Breast epithelium (tissue), 4 donors: ENCODE measurements at places on chromosomes 3 and 15. TPM values are rescaled to one million over a fixed set of nuclear protein-coding genes. Genes with fewer than 3 reads are reported as not detected.

- no peak for DNase-seq
Observed at GRCh38 chr3:105228696-105229095, 138.0 kb upstream of the ALCAM start.

GRCh38 chr3:13474021-13474420 is 6.1 kb upstream of the HDAC11 start:
- DNase-seq = no peak

DNA sequence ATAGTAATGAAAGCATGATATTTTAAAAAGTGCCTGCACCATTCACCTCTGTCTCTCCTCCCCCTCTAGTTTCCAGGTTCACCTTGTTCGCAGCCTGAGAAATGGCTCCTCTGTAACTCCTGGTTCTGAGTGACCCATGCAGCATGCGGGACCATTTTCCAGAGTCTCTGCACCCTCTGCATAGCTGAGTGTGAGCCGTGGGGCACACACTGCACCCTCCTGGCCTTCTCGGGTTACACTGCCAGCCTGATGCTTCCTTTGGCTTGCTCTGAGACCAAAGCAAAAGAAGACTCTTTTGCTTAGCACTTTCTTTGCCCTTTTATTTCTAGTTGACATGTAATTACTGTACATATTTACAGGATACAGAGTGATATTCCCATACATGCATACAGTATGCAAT is 287.3 kb downstream of the GABRG3 start:
- no peak for DNase-seq

DNA sequence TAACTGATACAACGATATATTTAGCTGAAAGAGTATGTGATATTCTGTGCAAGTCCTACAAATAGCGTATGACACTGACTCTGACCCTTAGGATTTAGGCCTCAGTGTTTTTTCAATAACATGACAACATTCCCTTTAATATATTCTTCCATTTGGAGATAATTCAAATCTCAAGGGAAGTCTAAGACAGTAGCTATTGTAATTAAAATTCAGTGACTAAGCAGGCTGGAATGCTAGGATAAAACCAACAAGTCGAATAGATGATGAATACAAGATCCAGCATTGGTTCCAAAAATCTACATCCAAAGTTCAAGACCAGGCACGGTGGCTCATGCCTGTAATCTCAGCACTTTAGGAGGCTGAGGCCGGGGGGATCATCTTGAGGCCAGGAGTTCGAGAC is 56.2 kb downstream of the QTRT2 start:
- DNase-seq = no peak

- no peak for DNase-seq
Observed at GRCh38 chr15:84874981-84875699, 9.3 kb upstream of the SLC28A1 start.

DNA sequence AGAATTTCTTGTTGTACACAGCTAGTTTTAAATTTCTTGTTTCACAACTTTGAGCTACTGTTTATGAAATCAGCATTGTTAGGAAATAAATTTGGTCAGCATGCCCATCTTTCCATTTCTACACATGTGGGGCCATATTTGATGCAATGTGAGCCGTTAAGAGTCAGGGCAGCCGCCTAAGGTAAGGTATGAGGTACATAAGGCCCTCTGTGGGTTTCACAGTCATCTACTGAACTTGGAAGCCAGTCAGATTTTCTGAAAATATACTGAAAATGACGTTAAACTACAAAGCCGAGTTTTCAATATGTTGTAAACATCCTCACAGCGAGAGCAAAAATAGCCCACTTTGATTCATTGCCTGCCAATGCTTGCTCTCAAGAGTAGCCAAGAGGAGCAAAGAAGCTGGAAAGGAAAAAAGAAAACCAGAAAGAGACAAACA is 94.7 kb upstream of the PDZRN3 start:
- no peak for DNase-seq

DNA sequence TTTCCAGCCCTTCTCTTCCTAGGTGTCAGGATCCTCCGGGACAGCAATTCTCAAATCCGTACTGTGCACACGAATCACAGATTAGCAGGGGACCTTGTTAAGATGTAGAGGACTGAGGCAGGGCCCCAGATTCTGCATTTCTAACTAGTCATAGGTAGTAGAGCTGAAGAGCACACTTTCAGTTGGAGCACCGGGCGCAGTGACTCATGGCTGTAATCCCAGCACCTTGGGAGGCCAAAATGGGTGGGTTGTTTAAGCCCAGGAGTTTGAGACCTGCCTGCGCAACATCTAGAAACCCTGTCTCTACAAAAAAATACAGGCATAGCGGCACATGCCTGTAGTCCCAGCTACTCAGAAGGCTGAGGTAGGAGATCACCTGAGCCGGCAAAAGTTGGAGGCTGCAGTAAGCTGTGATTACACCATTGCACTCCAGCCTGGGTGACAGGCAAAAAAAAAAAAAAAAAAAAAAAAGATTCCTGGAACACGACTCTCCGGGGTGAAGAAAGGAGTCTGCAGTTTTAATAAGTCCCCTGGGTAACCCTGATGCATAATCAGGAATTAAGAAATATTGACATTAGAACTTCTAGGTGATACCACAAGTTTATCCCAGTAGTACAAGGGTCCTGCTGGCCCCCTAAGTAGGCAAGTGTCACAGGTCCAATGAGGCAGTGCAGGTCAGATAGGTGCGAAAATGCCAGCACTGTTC is 21.4 kb upstream of the IGDCC3 start:
- DNase-seq = no peak

DNA sequence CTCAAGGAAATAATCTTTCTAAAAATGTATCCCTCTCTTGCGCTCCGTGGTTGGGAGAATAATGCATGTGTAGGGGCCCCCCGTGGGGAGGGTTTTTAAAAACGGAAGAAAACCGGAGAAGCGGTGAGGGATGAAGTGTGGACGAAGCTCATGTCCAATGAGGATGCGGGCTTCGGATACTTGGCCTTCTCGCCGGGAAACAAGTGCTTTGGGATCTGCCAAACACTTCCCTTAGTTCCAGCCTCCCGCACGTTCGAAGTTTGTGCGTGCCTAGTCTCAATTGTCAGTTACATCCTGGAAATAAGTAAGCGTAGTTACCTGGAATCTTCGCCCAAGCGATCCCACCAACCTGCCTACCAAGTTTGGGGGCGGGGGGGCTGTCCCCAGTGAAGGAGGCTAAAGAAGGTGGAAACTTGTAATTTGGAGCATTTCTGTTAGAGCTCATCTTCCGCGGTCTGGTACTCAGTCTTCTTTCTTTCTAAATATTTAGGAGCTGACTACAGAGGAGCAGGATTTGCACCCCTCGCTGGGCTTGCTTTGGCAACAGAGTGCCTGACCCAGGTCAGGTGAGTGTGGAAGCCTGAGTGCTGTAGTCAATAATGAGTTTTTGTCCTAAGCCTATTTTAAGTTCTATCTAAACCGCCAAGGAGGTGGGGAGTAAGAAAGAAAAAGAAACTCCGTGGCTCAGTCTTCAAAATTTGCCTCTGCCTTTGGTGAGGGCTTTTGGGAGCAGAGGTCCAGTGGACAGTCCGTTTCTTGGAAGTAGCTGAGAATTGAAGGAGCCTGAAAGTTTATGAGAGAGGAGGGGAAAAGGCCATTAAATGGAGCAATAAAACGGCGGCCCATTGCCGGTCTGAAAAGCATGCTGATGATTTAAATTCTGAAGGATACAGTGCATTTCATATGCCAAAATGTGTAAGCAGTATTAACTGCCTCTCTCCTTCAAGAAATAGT is 1.1 kb downstream of the ITPR1 start:
- peak; percentile 35 for DNase-seq

- DNase-seq = no peak
Observed at GRCh38 chr15:57160823-57161560, 215.3 kb upstream of the CGNL1 start.

- no peak for DNase-seq
Observed at GRCh38 chr3:155418407-155418806, 124.9 kb upstream of the STRIT1 start.

- DNase-seq = no peak
Observed at GRCh38 chr15:48800811-48801455, 9.9 kb downstream of the CEP152 start.

- DNase-seq = no peak
Observed at GRCh38 chr15:95327661-95328060, 1002.8 kb upstream of the NR2F2 start.

GRCh38 chr3:160612386-160613075 is 47.2 kb upstream of the KPNA4 start:
- no peak for DNase-seq

DNA sequence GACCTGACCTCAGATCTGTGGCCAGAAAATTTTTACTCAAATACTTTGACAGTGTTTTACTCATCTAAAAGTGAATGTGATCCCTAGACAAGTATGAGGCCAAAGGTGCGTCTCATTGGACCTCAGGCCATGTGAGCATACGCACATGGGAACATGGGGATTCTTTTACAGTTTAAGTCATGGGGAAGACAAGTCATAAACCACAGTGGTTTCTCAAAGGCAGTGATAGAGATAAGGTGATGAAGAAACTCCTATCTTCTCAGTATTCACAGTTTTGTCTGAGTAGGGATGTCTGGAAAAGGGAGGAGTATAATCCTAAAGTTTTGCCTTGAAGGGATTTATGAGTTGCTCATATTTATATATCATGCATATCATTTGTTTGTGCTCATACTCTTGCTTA is 173.8 kb downstream of the FNDC3B start:
- DNase-seq = no peak

- DNase-seq = peak; percentile 93
Observed at GRCh38 chr3:192851821-192852372, 65.8 kb downstream of the MB21D2 start.

DNA sequence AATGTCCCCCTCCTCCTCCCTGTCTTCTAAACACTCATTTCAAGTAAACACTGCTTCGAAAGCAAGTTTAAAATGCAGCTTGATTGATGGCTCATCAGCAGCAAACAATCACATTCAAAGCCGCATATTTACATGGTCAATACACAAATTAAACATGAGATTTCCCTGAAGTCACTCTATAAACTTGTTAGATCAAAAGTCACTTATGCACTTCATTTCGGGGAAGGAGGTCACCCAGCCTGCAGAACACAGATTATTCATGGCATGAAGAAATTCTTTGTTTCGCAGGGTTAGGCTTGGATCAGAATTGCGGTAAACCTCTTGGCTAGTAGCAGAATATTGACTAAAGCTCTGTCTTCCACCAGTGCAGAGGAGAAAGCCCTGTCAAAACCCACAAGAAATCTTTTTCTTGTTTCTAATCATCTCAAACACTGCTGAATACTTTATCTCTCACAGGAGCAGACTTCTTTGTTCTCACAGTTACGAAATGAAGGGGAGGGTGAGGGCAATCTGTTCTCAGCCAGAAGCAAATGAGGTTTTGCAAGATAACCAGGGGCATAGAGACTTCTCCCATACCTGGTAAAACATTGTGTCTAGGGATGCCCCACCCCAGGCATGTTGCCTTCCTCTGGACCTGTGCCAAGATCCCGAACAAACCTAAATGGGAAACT is 133.3 kb upstream of the CHL1 start:
- DNase-seq = no peak

GRCh38 chr15:32104061-32104995 is 74.0 kb downstream of the CHRNA7 start:
- no peak for DNase-seq

GRCh38 chr15:49187549-49188245 is 17.6 kb downstream of the GALK2 start:
- DNase-seq = no peak

GRCh38 chr15:88031461-88031860 is 225.1 kb downstream of the NTRK3 start:
- no peak for DNase-seq

GRCh38 chr15:52653431-52653964 is 25.7 kb downstream of the ATOSA start:
- DNase-seq = no peak

GRCh38 chr15:63243101-63243500 is 34.3 kb upstream of the APH1B start:
- DNase-seq = no peak

GRCh38 chr3:72594615-72595215 is 253.5 kb downstream of the SHQ1 start:
- no peak for DNase-seq

DNA sequence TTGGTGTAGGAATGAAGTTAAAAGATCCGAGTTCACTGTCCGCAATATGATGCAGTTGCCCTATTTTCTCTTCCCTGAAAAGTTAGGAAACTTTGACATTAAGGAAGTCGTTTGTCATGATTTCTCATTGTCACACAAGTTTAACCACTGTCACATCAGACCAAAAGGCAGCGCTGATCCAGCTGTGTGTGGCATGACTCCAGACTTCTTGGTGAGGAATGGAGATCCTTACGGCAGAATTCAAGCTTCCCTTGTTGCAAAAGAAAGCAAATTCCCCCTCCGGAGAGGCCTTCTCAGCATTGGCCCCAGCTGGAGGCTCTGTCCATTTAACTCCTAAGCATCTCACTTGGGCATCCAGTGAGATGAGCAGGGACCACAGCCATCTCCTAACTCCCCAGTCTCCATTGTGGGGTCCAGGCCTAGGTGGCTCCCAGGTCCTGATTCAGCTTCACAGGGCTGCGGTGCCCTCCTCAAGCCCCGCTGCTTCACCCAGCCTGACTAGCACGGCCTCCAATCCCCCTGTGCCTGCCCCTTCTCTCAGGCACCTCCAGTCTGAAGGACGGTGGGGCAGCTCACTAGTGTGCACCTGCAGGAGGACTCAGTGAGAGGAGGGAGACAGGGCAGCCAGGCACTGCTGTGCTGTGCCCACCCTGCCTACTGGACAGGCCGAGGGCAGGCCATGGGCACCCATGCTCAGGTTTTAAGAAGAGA is 159.5 kb downstream of the CHSY1 start:
- no peak for DNase-seq

GRCh38 chr3:29764041-29764440 is 483.2 kb downstream of the RBMS3 start:
- no peak for DNase-seq

INKA1 gene
- total RNA-seq = 2.3 TPM

CISH gene
- 29.6 TPM for total RNA-seq

ZNF639 gene
- 41.4 TPM for total RNA-seq

SPINT1 gene
- 134 TPM for total RNA-seq

ADAMTS7 gene
- total RNA-seq = 6.2 TPM

ISG20 gene
- 34.4 TPM for total RNA-seq

ZNF860 gene
- total RNA-seq = 4.2 TPM

SPSB4 gene
- total RNA-seq = not detected

DNAJA4 gene
- total RNA-seq = 28.1 TPM

OR5K2 gene
- total RNA-seq = not detected

C3orf49 gene
- total RNA-seq = not detected

CD96 gene
- total RNA-seq = 6.2 TPM

ALDH1L1 gene
- total RNA-seq = 88.3 TPM

HIGD2B gene
- total RNA-seq = not detected

HLTF gene
- total RNA-seq = 36.4 TPM

CLEC3B gene
- 55.7 TPM for total RNA-seq
